Activated naive CD4-positive, alpha-beta T cell (primary cell): ENCODE measurements at places on chromosomes 3 and 15.

DNA sequence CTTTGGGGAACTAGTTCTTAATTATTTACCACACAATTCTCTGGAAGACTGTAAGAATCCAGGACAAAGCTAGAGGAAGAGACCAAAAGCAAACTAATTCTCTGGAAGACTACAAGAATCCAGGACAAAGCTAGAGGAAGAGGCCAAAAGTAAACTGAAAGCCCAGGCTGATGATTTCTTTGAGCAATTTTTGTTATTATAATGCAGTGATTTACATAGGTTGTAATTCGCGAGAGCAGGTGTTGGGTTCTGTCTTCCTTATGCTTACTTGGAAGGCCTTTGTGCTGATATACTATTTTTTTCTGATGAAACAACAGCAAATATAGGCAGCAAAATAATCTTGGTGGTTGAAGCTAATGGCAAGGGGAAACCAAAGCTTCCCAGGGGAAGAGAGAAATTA lies 5.2 kb downstream of the SPTSSB start:
- no peak for DNase-seq

GRCh38 chr15:87489456-87489855 lies 767.1 kb downstream of the NTRK3 start:
- no peak for DNase-seq

- DNase-seq: no peak
Measured at GRCh38 chr3:119664370-119664769, 4.0 kb upstream of the POPDC2 start.

DNA sequence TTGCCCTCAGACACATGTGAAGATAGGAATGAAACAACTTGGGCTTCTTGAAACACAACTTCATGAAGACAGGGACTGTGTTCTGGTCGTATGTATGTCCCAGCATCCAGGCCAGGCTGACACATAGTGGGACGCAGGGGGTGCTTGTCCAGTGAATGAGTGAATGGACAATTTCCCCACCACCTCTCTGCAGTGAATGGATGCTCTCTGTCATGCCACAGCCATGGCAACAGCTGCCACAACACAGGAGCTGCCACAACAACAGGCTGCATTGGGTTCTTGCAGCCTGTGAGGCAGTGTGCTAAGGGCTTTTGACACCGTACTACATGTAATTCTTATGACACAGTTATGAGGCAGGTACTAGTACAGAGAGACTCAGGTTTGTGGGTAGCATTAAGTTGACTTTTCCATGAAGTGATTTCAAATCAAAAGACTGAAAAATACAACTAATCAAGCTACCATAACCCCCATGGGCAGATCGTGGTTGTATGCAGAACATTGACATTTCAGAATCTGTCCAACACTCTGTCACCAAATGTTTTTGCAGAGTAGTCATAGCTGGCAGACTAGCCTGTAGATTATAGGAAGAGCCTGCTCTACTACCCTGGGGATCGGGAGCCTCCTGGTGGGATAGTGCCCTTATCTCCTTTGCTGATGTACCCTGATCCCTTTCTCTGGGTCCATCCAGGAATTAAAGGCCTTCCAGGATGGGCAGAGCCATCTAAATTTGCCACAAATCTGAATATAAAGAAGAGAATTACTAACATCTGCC lies 40.8 kb downstream of the CLSTN2 start:
- no peak for DNase-seq

DNA sequence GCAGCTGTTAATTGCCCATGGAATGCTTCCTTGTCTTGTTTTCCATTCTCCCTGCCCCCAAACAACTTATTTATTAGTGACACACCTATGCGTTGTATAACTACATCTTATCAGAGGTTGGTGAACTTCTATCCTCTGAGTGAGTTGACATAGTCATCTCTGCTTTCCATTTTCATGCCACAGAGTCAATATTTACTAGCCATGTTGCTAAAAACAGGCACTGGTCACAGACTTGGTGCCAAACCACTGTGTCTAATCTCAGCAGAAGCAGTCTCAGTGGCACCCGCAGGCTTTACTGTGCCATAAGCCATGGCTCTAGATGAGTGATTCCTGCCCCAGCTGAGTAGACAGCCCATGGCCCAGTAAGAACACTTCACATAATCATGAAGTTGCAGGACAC lies 26.5 kb downstream of the DAPK2 start:
- DNase-seq: no peak

GRCh38 chr3:176796371-176796770 lies 400.9 kb downstream of the TBL1XR1 start:
- no peak for DNase-seq

DNA sequence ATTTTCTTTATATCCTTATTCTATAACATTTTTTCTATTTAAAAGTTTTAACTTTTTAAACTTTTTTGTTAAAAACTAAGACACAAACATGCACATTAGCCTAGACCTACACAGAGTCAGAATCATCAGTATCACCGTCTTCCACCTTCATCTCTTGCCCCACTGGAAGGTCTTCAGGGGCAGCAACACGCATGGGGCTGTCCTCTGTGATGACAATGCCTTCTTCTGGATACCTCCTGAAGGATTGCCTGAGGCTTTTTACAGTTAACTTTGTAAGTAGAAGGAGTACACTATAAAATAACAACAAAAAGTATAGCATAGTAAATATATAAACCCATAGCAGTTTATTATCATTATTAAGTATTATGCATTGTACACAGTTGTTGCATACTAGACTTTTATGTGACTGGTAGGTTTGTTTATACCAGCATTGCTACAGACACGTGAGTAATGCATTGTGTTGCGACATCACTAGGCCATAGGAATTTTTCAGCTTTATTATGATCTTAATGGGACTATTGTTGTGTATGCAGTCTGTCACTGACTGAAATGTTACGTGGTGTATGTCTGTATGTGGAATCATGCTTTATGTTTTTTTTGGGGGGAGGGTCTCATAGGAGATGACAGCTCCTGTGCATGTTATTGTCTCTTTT lies 18.2 kb downstream of the ATP1B3 start:
- DNase-seq: no peak

DNA sequence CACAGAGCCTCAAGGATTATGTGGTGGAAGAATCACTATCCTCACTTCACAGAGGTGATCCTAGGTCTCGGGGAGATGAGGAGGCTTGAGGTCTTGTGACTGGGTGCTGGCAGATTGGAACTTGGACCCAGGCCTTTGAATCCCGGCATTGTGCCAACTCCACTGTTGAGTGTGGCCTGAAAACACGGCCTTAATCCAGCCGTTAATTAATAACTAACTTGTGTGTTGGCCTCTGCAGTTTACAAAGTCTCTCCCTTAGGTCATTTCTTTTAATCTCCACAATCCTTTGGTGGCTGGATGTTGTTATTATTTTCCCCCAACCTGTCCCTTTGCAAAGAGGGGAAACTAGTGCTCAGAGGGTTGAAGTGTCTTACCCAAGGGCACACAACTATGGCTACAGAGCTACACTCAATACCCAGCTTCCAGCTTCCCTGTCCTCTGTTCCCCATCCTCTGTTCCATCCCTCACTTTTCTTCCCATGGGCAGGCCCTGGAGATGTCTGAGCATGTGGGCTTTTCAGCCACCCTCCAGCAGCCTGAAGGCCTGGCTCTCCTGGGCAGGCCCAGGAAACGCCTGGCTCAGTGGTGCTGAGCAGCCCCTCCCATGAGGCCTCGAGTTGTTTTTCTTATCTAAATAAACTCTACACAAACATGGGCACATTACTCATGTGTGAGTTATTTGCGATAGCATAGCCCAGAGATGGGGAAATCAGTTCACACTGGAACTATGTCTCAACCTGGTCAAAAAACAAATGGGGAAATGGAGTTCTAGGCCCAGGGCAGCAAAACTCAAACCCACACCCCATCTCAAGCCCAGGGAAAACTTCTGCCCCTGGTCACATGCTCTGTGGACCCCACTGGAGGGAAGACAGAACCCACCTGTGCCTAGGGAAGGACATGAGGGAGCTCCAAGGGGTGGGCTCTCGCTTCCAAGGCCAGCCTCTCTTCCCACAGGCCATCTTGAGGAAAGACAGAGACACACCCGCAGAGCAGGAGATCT lies 16.8 kb upstream of the SMAD3 start:
- DNase-seq: no peak

DNA sequence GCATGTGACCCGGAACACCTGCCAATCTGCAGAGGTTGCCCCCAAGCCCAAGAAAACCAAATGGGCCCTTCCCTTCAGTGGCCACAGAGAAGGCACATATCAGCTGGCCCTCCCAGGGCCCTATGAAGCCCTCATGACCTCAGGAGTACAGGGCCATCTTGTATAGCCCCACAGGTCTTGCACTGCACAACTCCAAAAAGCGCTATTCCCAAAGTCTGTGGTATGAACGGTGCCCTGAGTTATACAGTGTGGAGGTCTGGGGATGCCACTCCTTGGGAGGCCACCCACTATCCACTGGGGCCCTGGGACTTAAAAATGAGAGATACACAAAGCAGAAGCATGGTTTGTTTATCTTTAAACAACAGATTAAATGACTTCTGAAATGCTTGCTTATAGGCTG lies 61.5 kb downstream of the CAPN7 start:
- DNase-seq: no peak

DNA sequence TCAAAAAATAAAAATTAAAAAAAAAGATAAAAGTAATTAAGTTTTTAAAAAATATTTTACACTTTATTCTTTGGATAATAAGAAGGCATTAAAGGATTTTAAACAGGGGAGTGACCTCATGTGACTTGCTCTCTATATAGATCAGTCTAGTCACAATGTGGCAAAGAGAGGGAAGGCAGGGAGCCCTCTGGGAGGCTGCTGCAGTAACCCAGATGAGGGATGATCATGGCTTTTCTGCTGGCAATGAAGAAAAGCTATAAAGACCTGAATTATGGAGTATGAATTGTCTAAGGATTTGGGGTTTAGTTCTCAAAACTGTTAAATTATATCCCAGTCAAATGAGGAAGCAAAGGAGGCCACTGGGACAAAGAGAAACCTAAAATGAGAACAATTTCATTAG lies 58.1 kb downstream of the SUMF1 start:
- no peak for DNase-seq

DNA sequence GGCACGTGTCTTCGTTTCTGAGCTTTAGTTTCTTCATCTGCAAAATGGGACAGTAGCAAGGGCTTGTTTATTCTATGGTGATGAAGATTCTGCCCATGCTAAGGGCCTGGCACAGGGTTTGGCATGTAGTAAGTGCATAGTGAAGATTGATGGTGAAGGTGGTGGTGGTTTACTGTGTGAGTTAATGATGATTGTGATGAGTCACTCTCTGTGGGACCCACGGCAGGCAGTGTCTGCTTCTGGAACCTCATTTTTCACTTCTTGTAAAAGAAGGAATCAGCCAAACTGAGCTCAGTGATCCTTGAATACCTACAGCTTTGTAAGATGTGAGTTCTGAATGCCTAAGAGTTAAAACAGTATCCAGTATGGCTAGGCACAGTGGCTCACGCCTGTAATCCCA lies 86.2 kb upstream of the LRTM1 start:
- no peak for DNase-seq

DNA sequence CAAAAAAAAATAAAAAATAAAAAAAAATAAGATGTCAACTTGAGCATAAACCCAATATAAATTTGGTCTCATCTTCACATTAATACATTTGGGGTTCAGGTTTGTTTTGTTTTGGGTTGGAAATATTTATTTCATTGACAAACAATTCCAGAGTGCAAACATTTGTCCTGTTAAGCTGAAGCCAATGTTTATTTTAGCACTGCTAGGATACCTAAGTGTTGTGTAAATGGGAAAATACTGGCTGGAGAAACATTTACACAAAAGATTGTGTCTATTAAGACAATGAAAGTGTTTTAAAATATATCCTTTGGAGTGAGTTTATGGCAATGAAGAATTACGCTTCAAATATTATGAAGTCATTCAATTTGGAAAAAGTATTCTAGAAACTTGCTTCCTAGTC lies 91.1 kb downstream of the MEIS2 start:
- no peak for DNase-seq

DNA sequence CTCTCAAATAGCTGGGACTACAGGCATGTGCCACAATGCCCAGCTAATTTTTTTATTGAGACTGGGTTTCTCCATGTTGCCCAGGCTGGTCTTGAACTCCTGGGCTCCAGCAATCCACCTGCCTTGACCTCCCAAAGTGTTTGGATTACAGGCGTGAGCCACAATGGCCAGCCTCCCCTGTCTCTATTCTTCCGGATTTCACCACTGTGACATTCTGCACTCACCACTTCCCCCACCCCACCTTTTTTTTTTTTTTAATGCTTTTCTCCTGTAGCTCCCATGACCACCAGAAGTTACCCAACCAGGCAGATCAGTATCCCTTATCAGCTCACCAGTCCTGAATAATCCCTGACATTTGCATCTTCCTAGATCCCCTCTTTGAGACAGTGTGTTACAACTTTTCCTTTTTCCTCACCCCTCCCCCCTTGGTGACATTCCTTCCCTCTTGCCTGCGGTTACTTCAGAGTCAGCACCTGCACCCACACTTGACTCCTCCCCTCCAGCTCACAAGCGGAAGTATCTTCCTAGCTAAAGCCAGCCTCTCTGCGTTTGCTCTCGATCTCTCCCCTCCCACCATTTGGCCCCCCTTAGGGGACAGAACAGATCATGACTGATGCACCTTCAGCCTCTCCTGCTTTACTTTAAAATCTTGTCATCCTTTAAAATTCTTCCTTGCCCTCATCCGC lies 13.5 kb upstream of the ZNF592 start:
- DNase-seq: no peak

DNA sequence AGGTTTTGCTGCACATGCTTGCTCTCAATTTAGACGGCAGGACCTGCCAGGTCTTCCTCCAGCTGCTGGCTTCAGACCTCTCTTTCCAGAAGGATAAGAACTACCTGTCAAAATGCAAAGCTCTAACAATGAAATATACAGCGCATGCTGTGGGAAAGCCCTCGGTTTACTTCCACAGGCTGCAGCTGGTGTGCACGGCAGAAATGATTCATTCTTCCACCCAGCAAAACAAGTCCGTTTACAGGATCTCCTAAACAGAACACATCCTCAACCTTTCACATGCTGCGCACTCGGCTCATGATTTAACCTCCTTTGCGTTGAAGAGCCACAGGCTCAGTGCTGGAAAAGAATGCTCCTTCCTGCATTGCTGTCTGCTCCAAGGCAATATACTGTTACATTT lies 92.4 kb upstream of the WNT5A start:
- DNase-seq: no peak

DNA sequence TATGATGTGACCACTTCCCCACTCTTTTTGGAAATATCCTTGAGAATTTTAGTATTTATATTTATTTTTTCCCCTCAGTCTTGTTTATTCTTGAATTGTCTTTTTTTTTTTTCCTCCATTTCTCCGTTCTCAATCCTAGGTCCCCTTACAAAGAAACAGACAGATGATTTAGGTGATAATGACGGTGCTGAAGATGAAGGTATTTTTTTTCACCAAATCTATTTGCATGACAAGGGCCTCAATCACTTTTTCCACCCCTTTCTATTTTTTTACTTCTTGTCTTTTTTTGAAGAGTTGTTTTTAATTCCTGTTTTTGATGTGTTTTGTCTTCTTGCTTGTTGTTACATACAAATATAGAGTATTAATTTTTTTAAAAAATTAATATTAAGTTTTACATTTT lies 402.6 kb downstream of the NLGN1 start:
- DNase-seq: no peak
